ENCODE measurements at places on chromosomes 6 and 20.

GRCh38 chr6:145031001-145031400 lies 704.3 kb downstream of the EPM2A start:
- no peak for DNase-seq

DNA sequence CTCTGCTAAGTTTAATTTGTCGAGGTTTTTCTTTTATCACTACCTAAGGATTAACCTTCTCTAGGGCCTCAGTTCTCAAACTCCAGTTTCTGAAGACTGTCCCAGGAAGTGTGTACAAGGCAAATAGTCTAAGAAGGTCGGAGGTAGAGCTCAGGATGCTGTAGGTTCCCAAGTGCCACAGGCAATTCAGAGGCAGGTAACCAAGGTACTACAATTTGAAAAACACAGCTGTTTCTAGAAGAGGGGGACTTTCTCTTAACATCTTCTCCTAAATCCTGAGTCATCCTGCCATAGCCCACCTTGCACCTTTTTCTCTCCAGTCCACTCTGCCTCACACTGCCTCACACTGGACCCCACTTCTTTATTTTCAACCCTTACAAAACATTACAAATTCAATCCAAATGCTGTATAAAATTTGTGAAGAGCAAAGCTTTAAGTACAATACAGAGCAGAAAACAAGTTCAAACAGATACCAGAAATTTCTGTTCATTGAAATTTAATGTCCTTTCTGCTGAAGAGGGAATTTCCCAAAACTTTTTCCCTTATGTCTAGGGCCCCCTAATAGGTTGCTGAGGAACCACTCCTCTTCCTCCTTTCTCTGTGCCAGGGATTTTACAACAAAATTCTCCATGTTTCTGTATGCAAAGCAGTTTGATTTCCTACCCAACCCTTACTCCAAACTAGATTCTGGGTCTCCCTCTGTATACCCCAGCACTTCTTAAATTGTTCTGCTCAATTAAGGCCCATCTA lies 43.0 kb downstream of the FRK start:
- no peak for DNase-seq

- peak; percentile 21 for DNase-seq
Observed at GRCh38 chr6:82178077-82178758, 69.3 kb downstream of the IBTK start.

- no peak for DNase-seq
Observed at GRCh38 chr20:45588800-45589199, 9.7 kb upstream of the WFDC8 start.

- no peak for DNase-seq
Observed at GRCh38 chr20:48131581-48131980, 346.3 kb upstream of the SULF2 start.

DNA sequence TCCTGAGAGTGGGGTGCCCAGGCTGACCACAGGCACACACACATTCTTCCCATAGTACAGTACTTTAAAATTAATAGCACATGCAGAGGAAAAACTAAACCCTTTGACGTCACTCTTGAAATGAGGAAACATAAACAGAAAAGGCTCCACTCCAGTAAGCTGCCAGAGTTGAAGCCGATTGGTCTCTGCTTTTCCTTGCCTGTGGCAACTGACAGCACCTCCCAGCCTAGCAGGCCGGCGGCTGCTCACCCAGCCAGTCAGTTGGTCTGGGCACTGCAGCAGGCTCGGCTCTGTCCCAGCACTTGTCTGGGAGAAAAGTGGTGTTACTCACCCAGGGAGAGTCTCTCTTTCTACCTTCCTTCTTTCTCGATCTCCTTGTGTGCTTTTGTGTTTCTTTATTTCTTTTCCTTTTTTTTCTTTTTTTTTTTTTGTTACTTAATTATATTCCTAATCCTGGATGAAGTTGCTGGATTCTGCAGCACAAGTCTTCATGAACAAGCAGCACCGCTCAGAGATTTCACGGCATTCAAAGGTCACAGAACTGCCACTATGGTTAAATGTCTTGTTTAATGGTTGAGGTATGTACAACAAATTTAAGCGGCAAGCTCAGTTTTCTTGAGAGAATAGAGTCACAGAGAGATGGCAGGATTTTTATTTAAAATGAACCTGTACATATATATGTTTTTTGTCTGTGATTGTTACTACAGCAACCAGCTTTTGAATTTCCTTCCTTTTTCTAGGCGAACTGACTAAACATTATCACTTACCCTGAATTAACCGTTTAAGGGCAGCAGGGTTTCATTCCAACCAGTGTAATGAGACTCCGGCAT lies at the start of gene PDE7B:
Gene PDE7B, plus strand, starts transcription at position 260 of the 830 bp plus-strand sequence.
- DNase-seq: peak; percentile 40

GRCh38 chr20:58407966-58408557 lies 19.0 kb downstream of the VAPB start:
- DNase-seq: no peak

DNA sequence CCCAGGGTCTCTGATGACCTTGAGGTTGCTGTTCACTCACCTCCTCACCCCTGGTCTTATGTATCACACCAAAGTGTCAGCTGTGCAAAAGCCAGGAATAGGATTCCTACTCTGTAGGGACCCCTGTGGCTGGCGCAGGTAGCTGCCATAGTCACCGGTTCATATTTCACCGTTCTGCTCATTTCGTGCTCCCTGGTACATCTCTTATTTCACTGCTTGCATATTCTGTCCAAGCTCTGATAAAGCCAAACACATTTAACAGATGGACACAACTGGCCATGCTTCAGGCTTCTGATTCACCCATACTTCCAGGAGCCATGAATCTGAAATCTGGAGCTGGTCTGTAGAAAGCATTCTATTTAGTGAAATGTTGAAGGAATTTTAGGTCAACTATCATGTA lies 20.5 kb downstream of the SLC22A3 start:
- no peak for DNase-seq

Measured in NCI-H82 (cell line).